ENCODE measurements at places on chromosomes 16 and 17.

DNA sequence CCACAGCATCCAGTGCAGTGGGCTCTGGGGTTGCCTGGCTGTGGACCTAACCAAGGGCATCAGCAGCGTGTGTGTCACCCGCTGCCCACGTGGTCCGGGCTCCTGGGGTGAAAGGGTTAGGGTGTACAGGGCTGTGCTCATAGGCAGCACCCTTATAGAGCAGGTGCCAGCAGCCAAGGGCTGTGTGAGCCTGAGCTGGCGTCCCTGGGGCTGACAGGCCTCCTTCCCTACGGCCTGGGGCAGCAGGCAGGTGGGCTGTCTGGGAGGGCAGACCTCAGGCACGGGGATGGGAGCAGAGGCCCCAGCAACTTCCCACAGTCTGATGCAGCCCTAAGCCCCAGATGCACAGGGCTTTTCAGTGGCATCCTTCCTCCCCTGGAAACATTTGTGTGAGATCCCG is 13.9 kb downstream of the CD300A start:
- DNase-seq, result no peak

DNA sequence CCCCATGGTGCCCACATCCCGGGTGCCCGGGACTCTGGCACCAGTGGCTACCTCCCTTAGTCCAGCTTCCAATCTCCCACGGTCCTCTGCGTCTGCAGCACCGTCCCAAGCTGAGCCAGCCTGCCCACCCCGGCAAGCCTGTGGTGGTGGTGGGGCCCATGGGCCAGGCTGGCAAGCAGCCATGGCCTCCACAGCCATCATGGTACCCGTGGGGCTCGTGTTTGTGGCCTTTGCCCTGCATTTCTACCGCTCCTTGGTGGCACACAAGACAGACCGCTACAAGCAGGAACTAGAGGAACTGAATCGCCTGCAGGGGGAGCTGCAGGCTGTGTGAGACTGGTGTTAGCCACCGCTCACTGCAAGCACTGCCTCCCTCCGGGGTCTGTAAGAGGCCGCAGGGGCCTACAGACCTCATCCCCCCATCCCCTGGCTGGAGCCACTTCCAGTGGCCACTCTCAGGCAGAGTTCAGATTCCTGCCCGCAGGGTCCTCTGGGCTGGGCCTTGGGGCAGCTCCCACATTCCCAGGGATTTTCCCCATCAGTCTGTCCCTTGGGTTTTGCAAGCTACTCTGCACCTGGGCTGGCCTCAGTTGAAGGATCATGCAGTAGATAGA is 3.9 kb upstream of the SETD1A start:
- no peak for DNase-seq

DNA sequence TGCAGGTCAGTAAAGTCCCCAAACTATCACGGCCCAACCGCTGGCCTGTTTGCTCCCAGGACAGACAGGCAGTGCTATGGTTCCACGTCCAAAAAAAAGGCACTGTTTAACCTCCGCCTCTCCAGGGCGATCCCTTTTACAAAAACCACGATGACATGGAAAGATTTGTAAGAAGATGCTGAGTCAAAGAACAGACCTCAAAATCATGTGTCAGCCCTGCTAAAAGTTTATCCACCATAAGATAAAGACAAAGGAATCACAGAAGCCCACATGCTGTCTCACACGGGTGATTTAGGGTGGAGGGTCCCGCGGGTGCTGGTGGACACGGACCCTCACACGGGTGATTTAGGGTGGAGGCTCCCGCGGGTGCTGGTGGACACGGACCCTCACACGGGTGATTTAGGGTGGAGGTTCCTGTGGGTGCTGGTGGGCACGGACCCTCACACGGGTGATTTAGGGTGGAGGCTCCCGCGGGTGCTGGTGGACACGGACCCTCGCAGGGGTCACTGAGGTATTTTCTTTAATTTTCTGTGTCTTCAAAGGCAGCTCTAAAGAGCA is 117.2 kb upstream of the METRNL start:
- DNase-seq, result no peak

DNA sequence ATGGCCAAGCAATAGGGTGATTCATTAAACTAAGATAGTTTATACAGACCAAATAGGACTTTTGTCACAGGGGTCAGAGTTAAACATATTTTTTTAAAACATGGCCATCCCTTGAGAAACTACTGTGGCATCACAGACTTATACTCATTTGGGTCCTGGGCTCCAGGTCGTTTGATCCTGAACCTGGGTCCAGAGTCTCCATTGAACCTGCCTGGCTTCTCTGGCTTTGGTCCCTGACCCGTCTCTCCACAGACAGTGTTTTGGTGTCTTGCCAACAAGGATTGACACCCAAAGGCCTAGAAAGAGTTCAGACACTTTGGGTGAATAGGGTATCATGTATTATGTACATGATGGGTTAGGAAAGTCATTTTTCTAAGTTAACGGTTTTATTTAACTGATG is 236.7 kb downstream of the PHKB start:
- no peak for DNase-seq

DNA sequence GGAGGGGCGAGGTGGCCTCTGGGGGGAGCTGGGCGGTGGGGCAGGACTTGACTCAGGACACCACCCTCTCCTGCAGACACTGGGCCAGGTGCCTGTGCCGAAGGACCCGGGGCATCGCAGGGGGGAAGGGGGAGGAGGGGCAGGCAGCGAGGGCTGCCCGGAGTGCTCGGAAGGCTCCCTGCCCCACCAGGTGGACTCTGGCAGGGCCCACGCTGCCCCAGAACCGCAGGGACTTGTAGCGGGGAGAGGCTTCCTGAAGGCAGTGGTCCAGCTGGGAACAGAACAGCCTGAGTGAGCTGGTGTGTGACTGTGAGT is 4.4 kb upstream of the HCRT start:
- DNase-seq, result no peak

GRCh38 chr16:64290461-64290860 is 831.4 kb downstream of the CDH11 start:
- no peak for DNase-seq

GRCh38 chr17:78805301-78805700 is 23.2 kb upstream of the CYTH1 start:
- DNase-seq, result no peak

GRCh38 chr16:16144416-16144815 is 78.9 kb downstream of the ABCC6 start:
- no peak for DNase-seq

DNA sequence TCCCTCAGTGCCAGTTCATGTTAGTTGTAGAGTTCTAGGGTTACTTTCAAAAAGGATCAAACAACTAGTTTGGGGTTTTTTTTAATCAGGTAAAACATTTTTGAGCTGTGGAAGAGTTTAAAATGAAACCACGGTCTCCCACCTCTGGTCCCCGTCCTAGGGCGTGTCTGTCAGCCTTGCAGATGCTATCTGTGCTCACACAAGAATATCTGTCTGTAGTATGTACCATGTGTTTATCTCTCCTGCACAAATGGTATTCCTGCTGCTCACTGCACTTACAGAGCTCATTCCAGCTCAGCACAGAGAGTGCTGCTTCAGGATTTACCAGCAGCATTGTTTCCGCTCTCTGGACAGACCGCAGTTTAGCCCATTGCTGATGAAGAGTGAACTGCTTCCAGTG is 38.9 kb downstream of the UBN1 start:
- DNase-seq, result no peak

DNA sequence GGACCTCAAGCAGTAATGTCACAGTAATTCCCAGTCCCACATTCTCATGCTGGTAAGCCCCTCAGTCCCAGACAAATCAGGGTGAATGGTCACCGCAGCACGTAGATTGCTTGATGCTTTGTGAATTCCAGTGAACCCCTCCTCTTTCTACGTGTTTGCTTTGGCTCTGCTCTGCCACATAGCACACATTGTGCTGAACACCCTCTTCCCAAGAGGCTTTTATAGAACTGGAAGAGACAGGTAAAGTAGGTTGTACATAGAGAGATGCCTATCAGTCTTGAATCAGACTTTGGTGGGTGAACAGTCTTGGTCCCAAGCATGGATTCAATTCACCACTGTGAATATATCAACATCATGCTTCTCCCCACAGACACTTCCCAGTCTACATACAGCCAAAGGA is 579 bp upstream of the KRTAP9-6 start:
- DNase-seq, result no peak

DNA sequence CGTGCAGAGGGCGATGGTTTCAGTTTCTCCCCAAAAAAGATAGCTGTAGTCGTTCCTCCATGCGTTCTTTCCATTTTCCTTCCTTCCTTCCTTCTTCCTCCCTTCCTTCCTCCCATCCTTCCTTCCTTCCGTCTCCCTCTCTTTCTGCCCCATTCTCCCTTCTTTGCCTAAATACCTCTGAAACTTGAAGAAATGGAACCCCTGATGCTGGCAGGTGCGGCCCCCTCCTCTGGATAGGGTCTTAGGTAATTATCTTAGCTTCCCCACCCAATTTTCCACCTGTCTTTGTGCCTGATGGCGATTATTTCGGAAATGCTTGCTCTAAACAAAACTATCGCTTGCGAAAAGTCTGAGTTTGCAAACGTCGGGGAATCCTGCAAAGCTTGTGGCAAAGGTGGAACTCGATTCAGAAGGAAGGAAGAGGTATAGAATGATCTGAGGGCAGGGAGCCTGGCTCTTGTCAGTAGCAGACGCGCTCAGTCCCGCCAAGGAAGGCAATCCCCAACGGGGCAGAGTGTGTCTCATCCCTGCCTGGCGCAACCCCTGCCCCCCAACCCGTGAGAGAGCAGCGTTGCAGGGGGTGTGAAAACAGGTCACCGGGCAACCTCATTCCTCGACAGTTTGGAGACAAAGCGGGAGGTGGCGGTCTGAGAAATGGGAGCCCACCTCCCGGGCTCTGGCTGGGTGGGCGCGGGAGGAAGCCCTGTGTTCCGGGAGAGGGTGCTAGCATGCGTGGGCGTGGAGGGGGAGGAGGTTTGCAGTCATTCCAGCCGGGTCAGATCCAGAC is 2.9 kb upstream of the CBX8 start:
- no peak for DNase-seq

DNA sequence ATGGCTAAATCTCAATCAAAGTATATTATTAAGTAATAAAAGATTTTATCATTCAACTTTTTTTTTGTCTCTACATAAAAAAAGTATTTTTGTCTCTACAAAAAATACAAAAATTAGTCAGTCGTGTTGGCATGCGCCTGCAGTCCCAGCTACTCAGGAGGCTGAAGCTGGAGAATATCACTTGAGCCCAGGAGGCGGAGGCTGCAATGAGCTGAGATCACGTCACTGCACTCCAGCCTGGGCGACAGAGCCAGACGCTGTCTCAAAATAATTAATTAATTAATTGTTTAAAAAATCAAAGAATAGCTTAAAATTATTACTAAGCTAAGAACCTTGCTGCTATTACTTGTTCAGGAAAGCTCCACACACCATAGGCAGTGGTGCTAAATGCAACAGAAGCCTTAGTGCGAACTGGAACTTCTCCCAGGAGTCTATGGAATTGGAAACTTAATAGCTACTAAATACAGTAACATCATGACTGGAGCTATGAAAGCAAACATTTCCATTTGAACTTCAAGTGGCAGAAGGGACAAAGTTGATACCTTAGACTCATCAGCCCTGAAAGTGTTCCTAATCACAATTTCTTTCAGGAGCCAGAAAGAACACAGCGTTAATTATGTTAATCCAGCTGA is 22.6 kb downstream of the ADCY9 start:
- DNase-seq, result no peak

DNA sequence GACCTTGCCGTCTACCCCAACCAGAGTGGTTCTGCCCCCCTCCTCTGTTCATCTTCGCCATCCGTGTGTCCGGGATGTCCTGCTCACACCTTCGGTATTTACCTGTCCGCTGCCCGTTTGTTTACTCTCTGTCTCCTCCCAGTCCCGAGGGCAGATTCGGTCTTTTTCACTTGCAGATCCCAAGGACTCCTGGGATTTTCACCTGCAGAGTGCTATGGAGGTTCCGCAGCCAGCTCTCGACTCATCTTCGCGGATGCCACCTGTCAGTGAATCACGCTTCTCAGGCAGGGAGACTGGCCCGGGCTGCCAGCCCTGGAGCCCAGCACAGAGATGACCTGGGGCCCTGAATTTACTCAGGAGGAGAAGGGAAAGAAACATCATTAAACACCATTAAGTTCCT is 8.1 kb downstream of the CRISPLD2 start:
- DNase-seq, result no peak

GRCh38 chr17:29930409-29931010 is 482 bp upstream of the SSH2 start:
- no peak for DNase-seq

GRCh38 chr16:56734429-56734828 is 4.5 kb downstream of the NUP93 start:
- DNase-seq, result no peak

DNA sequence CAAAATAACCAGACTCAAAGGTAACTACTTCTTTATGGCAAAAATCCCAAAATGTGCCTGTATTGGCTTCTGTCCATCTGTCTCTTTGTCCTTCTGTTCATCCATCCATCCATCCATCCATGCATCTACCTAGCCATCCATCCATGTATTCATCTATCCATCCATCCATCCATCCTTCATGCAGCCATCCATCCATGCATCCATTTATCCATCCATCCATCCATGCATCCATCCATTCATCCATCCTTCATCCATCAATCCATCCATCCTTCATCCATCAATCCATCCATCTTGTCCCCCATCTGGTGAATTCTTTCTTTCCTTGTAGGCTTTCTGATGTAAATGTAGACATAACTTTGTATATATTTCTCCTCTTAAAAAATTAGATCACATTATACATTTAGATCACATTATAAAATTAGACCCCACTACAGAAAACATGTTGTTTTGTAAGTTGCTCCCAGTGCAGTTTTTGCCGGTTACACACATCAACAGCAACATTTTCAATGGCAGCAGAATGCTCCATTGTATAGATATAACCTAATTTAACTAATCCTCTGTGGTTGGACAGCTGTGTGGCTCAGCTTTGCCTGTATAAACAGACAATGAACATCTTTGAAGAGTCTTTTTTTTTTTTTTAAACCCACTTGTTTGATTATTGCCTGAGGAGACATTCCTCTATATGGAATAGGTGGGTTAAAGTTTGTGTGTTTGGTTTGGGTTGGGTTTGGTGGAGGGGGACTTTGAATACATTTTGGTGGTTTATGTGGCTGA is 72.0 kb downstream of the MSI2 start:
- DNase-seq, result no peak

GRCh38 chr16:66256919-66257318 is 109.6 kb upstream of the CDH5 start:
- DNase-seq, result no peak

GRCh38 chr16:72029567-72030271 is 21.2 kb downstream of the DHODH start:
- DNase-seq, result no peak

- no peak for DNase-seq
Observed at GRCh38 chr17:15910791-15911190, 34.1 kb upstream of the ADORA2B start.

DNA sequence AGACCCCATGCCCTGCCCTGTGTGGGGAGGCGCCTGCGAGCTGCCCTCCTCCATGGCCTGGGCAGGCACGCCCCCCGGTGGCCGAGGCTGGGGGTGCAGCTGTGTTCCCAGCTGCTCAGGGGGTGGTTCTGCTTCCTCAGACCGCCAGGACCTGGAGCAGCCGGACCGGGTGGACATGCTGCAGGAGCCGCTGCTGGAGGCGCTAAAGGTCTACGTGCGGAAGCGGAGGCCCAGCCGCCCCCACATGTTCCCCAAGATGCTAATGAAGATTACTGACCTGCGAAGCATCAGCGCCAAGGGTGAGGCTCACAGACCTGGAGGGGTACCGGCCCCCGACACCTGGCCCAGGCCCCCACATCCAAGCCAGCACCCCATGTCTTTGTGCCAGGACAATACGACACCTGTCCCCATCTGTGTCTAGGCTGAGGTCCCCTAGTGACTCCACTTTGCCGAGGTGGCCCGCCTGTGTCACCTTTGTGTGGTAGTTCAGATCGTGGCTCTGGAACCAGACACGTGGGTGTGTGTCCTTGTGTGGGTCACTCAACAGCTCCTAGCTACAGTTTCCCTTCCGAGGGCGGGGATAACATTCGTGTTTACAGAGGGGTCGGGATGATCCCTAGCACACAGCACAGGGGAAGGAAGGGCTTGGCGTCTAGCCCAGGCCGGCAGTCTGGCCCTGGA is 9.3 kb downstream of the GJD3 start:
- peak; percentile 24 for DNase-seq
